ENCODE measurements at places on chromosomes 7 and 10.

GRCh38 chr10:77498210-77498609 lies 139.4 kb downstream of the KCNMA1 start:
- DNase-seq: no peak

- DNase-seq: peak; percentile 60
Observed at GRCh38 chr10:3186368-3186767, 13.8 kb upstream of the PITRM1 start.

- no peak for DNase-seq
Observed at GRCh38 chr10:69976795-69977546, 75.7 kb upstream of the MACROH2A2 start.

GRCh38 chr7:88758381-88759229 lies 895 bp upstream of the ZNF804B start:
- no peak for DNase-seq

DNA sequence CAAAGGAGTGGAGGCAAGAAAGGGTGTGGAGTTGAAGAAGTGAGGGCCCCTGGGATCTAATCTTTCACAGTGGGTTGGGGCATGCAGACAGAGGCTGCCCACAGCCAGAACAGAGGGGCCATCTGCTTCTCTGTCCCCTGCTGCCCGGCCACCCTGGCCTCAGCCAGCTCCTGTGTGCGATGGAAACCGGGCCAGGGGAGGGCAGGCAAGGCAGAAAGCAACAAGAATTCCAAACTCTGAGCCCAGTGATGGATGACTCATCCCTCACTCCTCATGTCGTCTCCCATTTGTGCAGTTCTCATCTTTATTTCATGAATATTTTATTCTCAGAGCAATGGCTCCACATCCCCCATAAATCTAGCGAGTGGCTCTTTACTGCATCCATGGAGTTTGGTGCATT lies 757.1 kb downstream of the GRID1 start:
- no peak for DNase-seq

DNA sequence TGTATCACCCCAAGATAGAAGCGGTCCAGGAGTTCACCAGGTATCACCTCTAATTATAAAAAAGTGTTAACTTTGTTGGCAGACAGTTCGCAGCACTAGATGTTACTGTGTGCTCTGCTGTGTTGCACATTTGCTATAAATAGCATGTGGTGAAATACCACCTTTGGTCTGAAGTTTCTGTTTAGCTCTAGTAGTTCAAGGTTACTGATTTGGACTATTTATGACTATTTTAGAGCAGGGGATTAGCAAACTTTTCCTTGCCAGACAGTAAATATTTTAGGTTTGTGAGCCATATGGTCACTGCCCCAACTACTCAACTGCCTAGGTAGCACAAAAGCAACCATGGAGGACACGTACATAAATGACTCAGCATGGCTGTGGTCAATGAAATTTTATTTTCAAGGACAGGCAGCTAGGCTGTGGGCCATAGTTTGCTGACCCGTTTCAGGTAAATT lies 16.5 kb downstream of the DENND10 start:
- no peak for DNase-seq

GRCh38 chr7:142968229-142968628 lies 6.1 kb upstream of the KEL start:
- DNase-seq: no peak

DNA sequence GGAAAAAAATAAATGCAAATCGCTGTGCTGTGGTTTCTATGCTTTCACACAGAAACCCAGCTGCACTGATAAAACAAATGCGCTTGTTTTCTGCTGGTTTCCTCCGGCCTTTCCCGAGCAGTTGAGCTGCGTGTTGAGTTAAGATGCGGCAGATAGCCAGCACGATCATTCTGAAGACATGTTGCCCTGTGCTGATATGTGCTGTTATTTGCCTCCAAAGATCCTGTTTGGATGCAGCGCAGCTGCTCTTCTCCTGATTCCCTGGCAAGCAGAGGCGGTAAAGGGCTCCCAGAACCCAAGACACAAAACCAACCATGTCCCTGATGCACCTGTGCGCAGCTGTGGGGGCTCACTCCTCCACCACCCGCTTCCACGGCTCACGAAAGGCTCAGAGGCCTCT lies 225.4 kb downstream of the PAXIP1 start:
- no peak for DNase-seq

DNA sequence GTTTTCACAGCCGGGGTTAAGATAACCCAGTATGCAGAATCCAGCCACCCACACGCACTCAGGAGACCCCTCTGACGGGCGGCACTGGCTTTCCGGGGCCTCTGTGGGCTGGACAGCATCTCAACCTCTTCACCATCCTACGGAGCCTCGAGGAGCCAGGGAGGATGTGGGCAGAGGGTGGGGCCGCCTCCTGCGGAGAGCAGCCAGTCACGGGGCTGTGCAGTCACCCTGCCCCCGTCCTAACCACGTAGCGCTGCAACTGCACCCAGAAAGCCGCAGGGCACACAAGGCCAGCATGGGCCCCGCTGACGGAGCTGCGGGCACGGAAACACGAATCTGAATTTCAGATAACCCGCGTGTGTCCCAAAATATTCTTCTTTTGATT lies 270.3 kb downstream of the ELFN1 start:
- DNase-seq: peak; percentile 93

- DNase-seq: no peak
Observed at GRCh38 chr10:29648983-29649268, 14.2 kb upstream of the SVIL start.

- DNase-seq: no peak
Observed at GRCh38 chr7:123122916-123123315, 76.9 kb downstream of the SLC13A1 start.

DNA sequence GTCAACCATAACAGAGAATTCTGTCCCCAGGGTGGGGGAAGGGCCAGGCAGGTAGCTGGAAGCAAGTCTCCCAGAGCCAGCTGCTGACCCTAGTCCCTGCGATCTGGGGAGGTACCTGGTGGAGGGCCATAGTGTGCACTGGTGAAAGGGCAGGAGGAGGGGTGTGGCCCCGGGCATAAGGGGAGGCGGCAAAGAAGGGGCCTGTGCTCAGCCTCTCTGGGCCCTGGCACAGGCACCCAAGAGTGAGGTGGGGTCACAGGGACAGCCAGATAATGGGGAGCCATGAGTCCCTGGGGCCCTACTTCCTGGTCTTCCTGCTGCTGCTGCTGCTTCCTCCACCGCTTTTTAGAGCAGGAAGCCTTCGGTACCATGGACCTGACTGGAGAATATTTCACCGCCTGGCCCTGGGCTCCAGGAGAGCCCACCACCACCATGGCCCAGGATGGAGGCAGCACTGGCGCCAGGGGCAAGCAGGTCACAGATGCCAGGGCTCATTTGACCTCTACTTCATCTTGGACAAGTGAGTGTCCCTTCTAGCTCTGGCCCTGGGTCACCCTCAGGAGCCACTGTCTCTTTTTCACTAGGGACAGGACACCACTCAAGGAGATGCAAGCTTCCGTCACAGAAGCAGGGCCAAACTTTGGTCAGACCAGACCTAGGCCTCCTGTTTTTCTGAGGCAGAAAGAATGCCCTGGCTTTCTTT lies at the start of gene ANTXRL:
Gene ANTXRL (plus strand): TSS at position 7 of the 703 bp plus-strand sequence. CDS start 266 bp downstream, at position 273.
- DNase-seq: no peak

GRCh38 chr10:124225467-124226270 lies 132.3 kb upstream of the CHST15 start:
- DNase-seq: no peak

DNA sequence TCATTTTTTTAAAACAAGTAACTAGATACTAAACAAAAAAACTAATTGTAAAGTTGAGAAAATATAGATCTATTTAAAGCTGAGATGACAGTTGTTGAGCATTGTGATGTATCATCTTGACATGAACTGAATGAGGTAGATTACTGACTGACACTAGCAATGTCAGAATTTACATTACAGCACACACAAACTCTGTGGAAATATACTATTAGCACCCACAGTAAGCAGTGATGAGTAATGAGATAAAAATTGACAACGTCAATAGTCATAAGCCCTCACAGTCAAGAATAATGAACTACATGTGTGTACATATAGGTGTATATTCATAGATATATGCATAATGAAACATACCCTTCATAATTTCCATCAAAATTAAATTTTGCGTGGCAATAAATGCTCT lies 368.4 kb downstream of the TFEC start:
- no peak for DNase-seq

GRCh38 chr7:137454767-137455166 lies 111.2 kb upstream of the PTN start:
- no peak for DNase-seq

GRCh38 chr7:106369352-106369751 lies 84.6 kb upstream of the NAMPT start:
- DNase-seq: peak; percentile 22

DNA sequence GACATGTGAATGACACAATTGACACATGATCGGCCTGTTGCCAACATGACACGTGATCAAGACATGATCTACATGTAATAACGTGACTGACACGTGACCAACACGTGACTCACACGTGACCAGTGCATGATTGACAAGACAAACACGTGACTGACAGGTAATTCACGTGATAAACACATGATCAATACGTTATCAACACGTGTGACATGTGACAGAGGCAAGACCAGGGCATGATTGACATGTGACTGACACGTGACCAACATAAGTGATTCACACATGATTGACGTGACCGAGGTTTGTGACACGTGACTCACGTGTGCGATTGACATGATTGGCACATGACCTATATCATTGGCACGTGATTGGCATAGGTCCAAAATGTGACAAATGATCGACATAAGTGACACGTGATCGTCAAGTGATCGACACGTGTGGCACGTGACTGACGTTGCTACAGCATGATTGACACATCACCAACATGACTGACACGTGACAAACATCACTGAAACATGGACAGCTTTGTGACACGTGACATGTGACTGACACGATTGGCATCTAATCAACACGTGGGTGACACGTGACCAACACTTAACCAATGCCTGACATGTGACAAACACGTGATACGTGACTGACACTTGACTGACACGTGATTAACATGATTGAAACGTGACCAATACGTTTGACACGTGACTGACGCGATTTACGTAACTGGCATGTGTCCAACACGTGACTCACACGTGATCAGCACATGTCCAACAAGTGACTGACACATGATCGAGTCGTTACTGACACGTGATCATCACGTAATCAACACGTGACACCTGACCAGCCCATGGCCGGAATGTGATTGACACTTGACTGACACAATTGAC lies 23.0 kb downstream of the CRPPA start:
- no peak for DNase-seq

GRCh38 chr10:104413528-104413927 lies 59.9 kb downstream of the CFAP58 start:
- no peak for DNase-seq

DNA sequence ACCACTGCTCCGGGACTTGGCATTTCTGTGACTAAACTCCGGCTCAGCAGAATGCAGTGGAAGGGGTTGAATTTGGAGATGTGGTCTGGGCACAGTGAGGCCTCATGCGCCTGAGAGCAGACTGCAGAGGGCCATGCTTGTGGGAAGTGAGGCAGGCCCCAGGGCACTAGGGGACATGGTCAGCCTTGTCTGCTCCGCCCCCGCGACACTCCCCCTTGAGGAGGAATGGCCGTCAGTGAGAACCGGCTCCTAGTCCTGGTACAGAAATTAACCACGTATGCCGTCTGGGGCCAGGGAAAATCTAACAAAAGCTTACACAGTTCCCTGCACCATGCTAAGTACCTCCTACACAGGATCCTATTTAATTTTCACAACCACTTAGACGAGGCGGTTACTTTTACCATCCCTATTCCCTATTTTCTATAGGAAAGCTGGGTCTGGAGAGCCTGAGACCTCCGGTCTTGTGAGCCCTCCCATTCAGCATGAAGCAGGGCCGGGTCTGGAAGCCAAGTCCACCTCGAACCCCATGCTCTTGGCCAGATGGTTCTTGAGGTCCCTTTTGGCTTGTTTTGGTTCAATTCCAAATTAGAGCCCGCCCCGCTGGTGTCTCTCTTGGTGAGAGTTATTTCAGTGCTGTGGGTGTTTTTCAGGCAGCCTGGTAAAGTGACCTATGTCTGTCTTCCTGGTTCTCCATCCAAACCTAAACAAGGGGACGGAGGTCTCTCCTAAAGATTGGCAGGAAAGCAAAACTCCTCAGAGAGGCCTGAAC lies 87.7 kb upstream of the PITRM1 start:
- no peak for DNase-seq

GRCh38 chr7:98293746-98294145 lies 12.3 kb downstream of the BRI3 start:
- DNase-seq: no peak

- DNase-seq: no peak
Observed at GRCh38 chr10:132974886-132975830, 32.8 kb upstream of the CFAP46 start.

DNA sequence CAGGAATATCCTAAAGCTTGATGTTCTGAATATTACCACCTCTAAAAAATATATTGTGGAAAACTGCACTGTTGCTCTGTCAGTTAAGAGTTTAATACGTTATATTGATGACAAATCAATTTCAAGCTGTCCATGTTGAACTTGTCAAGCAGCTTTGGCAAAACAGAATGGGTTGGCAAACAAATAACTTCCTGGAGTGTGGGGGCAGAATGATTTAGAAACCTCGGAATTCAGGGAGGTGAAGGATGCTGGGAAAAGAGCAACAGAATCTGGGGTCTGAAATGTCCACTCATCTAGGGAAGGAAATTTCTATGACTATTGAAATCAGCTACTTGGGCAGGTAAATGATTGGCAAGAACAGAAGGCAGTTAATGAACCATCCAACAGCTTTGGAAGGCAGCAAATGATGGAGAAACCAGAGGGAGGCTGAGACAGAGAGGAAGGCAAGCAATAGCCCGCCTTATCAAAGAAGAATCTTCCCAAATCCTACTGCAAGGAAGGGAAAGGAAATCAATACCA lies 95.1 kb upstream of the PALS2 start:
- no peak for DNase-seq

DNA sequence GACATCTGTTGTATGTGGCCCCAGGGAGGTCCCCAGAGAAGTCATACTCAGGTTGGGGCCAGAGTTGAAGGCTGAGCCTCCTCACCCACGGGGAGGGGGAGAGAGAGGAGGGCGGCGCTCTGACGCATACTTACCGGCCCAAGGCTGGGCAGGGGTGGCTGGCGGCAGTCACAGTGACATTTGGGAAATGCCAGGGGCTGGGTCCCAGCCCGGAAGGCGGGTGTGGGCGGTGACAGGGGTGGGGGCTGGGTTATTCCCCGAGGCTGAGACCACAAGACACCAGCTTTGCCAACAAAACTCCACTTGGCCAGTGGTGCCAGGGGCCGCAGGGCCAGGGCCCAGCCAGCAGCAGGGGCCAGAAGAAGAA lies 41.1 kb downstream of the RASGEF1A start:
- DNase-seq: peak; percentile 17

- DNase-seq: no peak
Observed at GRCh38 chr10:49161411-49161997, 26.7 kb downstream of the TMEM273 start.

DNA sequence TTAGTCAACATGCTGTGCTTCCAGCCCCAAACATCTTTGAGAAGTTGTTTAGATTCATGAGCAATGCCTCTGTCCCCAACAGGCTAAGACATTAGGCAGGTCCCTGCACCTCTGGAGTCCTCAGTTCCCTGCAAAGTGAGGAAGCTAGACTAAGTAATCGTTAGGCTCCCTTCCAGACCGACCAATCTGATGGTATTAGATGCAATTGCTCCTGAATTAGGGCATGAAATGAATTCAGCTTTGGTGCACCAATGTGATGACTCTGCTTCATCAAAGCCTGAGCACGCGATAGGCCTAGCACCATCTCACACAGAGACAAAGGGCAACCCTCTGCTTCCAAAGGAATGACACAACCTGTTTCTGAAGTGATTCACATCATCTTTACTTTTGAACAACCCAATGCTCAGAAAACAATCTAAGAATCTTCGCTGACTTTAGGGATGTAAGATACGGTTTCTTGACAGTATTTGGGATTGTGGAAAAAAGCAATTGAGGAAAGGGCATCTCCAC lies 723 bp upstream of the TES start:
- no peak for DNase-seq

- no peak for DNase-seq
Observed at GRCh38 chr10:114356751-114357514, 47.4 kb downstream of the AFAP1L2 start.

Measured in activated CD4-positive, alpha-beta T cell treated with anti-CD3 and anti-CD28 coated beads, Interleukin-2, Interleukin-4, amounts not matched to agents 100 ng/mL and 50 ng/mL, durations not matched to agents 16 hours and 8 hours (primary cell).